Coronary artery (tissue), 2 donors: ENCODE measurements at places on chromosomes 12 and 14.

- no peak for DNase-seq
Observed at GRCh38 chr14:30848449-30849240, 25.7 kb upstream of the COCH start.

GRCh38 chr12:65313719-65314317 is 35.3 kb downstream of the MSRB3 start:
- no peak for DNase-seq

GRCh38 chr14:31286456-31287293 is 79.1 kb upstream of the HECTD1 start:
- no peak for DNase-seq

- no peak for DNase-seq
Observed at GRCh38 chr14:28870033-28870564, 103.5 kb downstream of the FOXG1 start.

GRCh38 chr14:31038521-31039166 is 12.5 kb upstream of the STRN3 start:
- DNase-seq: no peak

- DNase-seq: no peak
Observed at GRCh38 chr14:99671235-99672224, 12.6 kb upstream of the CYP46A1 start.
